Breast epithelium (tissue), 4 donors: ENCODE measurements at places on chromosomes 12 and 14.

- no peak for DNase-seq
- no peaks in the 10 kb centered on the region for H3K4me1 ChIP-seq
- no peaks in the 10 kb centered on the region for H3K27me3 ChIP-seq
- no peak overlapping the region for H3K4me3 ChIP-seq
- no peak overlapping the region for H3K27ac ChIP-seq
- no peaks in the 10 kb centered on the region for H3K36me3 ChIP-seq
Observed at GRCh38 chr12:27965966-27966365, 6.6 kb downstream of the PTHLH start.

DNA sequence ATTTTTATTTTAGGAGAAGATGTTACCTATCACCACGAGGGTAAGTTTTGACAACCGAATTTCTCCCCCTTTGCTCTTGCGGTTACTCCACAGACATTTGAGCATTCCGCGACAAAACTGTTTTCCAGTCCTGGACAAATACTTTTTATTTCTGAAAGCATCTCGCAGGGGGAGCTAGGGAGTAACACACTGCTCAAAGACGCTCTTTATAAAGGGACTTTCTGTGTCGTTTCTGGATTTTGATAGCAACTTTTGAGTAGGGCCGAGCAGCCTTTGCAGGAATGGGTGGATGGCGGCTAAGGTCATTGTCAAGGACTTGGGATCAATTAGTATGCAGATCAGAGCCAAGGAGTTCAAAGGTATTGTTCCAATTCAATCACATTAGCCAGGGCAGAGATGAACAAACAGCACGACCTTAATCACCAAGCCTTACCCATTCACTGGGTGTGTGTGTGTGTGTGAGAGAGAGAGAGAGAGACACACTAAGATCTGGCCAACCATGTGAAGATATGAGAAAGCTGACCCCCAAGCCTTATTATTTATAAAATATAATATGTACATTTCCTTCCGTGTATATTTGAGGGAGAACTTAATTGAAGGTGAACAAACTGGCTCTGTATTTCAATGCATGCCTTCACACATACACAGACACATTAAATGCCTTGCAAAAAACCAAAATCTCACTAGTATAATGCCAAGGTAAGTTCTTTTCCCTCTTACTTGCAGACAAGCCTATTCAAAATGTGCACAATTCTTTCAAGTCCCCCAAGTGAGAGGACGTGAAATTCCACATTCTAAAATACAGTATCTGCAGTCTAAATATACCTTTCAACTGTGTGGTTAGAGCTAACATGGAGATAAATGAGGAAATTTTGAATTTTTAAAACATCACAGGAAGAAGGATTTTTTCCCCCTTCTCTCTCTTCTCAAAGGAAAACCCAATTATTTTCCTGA, 613.8 kb downstream of the VRK1 start:
- no peaks in the 10 kb centered on the region for H3K36me3 ChIP-seq
- no peak overlapping the region for H3K27ac ChIP-seq
- no peak overlapping the region for H3K4me3 ChIP-seq
- no peak for DNase-seq
- no peaks in the 10 kb centered on the region for H3K4me1 ChIP-seq

GRCh38 chr14:68716698-68717097, 76.2 kb downstream of the ZFP36L1 start:
- no peak for DNase-seq
- H3K4me1 ChIP-seq: no peaks in the 10 kb centered on the region
- H3K27ac ChIP-seq: no peak overlapping the region
- no peak overlapping the region for H3K4me3 ChIP-seq
- no peaks in the 10 kb centered on the region for H3K27me3 ChIP-seq

GRCh38 chr14:54381821-54382220, 15.0 kb upstream of the CDKN3 start:
- no peak overlapping the region for H3K27ac ChIP-seq
- no peak overlapping the region for H3K4me3 ChIP-seq
- H3K4me1 ChIP-seq: no peaks in the 10 kb centered on the region
- no peaks in the 10 kb centered on the region for H3K36me3 ChIP-seq
- DNase-seq: no peak
- H3K27me3 ChIP-seq: no peaks in the 10 kb centered on the region

DNA sequence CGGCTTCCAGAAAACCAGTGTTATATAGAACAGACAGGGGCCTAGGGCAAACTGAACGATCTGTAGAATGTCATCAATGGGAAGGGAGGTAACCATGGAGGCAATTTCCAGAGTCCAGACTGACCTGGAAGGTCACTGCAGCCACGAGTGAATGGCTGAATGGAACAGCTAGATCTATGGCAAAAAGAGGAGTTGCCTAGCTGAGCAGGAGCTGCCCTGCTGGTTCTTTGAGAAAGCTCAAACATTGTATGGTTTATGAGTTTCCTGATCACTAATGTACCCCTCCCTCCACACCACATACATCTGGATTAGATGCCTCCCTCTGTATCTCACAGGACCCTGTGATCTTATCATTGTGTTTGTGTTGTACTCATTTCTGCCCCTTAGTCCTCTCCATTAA, 1.0 kb upstream of the RERG start:
- no peaks in the 10 kb centered on the region for H3K36me3 ChIP-seq
- peak overlapping the region; percentile 66 for H3K4me3 ChIP-seq
- H3K27ac ChIP-seq: peak overlapping the region; percentile 84
- no peaks in the 10 kb centered on the region for H3K4me1 ChIP-seq
- no peak for DNase-seq

- no peaks in the 10 kb centered on the region for H3K4me1 ChIP-seq
- H3K27me3 ChIP-seq: no peaks in the 10 kb centered on the region
- H3K36me3 ChIP-seq: no peaks in the 10 kb centered on the region
- H3K4me3 ChIP-seq: no peak overlapping the region
- no peak for DNase-seq
Observed at GRCh38 chr12:4148418-4149056, 125.0 kb upstream of the CCND2 start.

DNA sequence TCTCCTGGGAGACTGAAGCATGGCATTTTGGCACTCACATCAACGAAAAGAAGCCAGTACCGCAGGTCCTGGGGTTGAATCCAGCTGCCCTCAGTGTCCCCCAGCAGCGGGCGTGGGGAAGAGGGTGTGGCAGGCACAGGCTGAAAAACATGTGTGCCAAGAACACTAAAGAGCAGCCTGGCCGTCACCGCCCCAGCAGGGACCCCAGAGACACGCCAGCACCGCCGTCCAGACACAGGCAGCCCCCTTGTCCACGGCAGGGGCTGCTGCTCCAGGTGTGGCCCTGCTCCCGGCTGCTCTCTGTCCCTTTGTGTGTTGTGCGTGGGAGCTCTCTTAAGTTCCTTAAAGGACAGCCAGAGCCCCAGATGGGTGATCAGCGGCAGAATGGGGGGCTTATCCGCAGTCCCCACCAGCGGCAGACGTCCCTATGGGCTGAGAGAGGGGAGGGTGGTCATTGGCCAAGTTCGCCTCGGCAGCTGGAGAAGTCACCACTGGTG, 556 bp downstream of the PHETA1 start:
- H3K27me3 ChIP-seq: no peaks in the 10 kb centered on the region
- H3K27ac ChIP-seq: peak overlapping the region; percentile 69

GRCh38 chr12:104823985-104824461, 134.1 kb downstream of the SLC41A2 start:
- no peaks in the 10 kb centered on the region for H3K27me3 ChIP-seq
- H3K4me1 ChIP-seq: no peaks in the 10 kb centered on the region
- H3K4me3 ChIP-seq: no peak overlapping the region

DNA sequence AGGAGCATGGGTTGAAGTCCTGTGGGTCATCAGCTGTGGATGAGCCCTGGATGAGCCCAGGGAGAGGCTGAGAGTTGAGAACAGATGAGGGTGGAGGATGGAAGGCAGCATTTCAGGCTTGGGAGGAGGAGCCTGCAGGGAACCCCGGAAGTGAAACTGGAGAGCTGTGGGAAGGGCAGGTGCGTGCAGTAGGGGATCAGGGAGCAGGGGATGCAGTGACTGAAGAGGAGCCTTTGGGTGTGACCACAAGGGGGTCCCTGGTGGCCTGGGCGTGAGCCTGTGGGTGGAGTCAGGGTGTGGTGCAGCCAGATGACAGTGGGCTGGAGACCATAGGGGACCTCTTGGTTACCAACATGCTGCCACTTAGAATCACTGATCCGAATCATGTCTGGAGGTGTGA, 115.5 kb downstream of the PAPOLA start:
- no peak overlapping the region for H3K4me3 ChIP-seq
- no peak for DNase-seq
- no peaks in the 10 kb centered on the region for H3K36me3 ChIP-seq
- peaks cover 20% of the 10 kb centered on the region for H3K27me3 ChIP-seq
- H3K4me1 ChIP-seq: no peaks in the 10 kb centered on the region

GRCh38 chr12:71128191-71128788, 29.5 kb downstream of the TSPAN8 start:
- DNase-seq: no peak
- H3K27me3 ChIP-seq: no peaks in the 10 kb centered on the region
- no peaks in the 10 kb centered on the region for H3K36me3 ChIP-seq

GRCh38 chr14:70896981-70897380, 10.3 kb upstream of the PCNX1 start:
- H3K4me1 ChIP-seq: no peaks in the 10 kb centered on the region
- DNase-seq: no peak
- no peaks in the 10 kb centered on the region for H3K27me3 ChIP-seq
- H3K27ac ChIP-seq: peak overlapping the region; percentile 66
- no peak overlapping the region for H3K4me3 ChIP-seq

GRCh38 chr12:108691998-108692808, 39.1 kb downstream of the CORO1C start:
- H3K4me3 ChIP-seq: no peak overlapping the region
- H3K27me3 ChIP-seq: no peaks in the 10 kb centered on the region
- no peaks in the 10 kb centered on the region for H3K36me3 ChIP-seq
- DNase-seq: no peak
- H3K27ac ChIP-seq: peak overlapping the region; percentile 97

- no peak overlapping the region for H3K4me3 ChIP-seq
- no peak for DNase-seq
- H3K4me1 ChIP-seq: no peaks in the 10 kb centered on the region
- no peaks in the 10 kb centered on the region for H3K36me3 ChIP-seq
- no peak overlapping the region for H3K27ac ChIP-seq
Observed at GRCh38 chr12:81450920-81451739, 308.0 kb downstream of the PPFIA2 start.

GRCh38 chr14:51860164-51860824, at the start of gene GNG2:
Gene GNG2, plus strand, starts transcription at chr14:51860612. Its CDS starts 90,067 bp downstream, at chr14:51950679.
- H3K36me3 ChIP-seq: no peaks in the 10 kb centered on the region
- no peaks in the 10 kb centered on the region for H3K4me1 ChIP-seq
- H3K27me3 ChIP-seq: no peaks in the 10 kb centered on the region
- H3K27ac ChIP-seq: peak within 1 kb of the TSS; percentile 4
- peak within 1 kb of the TSS; percentile 50 for H3K4me3 ChIP-seq

DNA sequence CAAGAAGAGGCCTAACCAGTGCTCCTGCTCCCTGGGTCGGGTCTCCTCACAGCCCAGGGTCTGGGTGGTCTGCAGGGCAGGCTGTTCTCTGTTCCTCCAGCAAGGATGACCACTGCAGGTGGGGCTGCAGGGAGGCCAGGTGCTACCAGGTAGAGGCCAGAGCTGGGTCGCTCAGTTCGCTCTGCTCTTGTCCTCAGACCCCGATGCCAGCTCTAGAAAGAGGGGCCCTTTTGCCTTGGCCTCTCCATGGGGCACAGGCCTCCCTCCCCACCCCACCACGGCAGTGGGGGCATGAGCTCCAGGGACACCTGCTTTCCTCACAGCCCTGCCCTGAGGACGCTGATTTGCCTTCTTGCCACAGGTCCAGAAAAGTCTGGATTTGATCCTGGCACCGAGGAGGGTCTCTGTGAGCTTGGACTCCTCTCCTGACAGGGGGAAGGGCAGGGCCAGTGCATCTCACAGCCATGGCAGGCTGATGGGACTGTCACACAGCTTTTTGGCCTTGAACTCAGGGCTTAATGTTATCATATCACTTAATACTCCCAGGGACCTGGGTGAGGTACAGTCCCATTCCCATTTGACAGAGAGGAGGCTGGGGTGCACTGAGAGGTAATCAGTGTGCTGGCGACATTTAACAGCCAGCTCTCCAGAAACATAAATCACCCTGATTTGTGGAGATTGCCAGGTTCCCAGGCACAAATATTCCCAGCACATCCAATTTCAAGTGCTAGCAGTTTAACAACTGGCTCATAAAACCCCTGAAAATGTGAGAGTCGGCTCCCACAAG, 273.0 kb upstream of the SFSWAP start:
- H3K27me3 ChIP-seq: no peaks in the 10 kb centered on the region
- H3K4me1 ChIP-seq: no peaks in the 10 kb centered on the region
- no peak overlapping the region for H3K4me3 ChIP-seq
- H3K36me3 ChIP-seq: no peaks in the 10 kb centered on the region
- H3K27ac ChIP-seq: no peak overlapping the region

- H3K27me3 ChIP-seq: no peaks in the 10 kb centered on the region
- no peak for DNase-seq
- no peaks in the 10 kb centered on the region for H3K36me3 ChIP-seq
- H3K27ac ChIP-seq: no peak overlapping the region
- H3K4me3 ChIP-seq: no peak overlapping the region
- H3K4me1 ChIP-seq: no peaks in the 10 kb centered on the region
Observed at GRCh38 chr12:117481470-117481869, 120.0 kb upstream of the NOS1 start.

- H3K27ac ChIP-seq: no peak overlapping the region
- no peak for DNase-seq
- H3K27me3 ChIP-seq: no peaks in the 10 kb centered on the region
Observed at GRCh38 chr12:17478908-17479673, 610.9 kb downstream of the RERGL start.

- no peak for DNase-seq
- no peaks in the 10 kb centered on the region for H3K27me3 ChIP-seq
- H3K4me3 ChIP-seq: no peak overlapping the region
Observed at GRCh38 chr14:52355016-52355431, 40.9 kb downstream of the PTGER2 start.

GRCh38 chr12:120140603-120141002, 24.1 kb upstream of the RAB35 start:
- no peaks in the 10 kb centered on the region for H3K4me1 ChIP-seq
- H3K27ac ChIP-seq: no peak overlapping the region
- H3K27me3 ChIP-seq: no peaks in the 10 kb centered on the region

DNA sequence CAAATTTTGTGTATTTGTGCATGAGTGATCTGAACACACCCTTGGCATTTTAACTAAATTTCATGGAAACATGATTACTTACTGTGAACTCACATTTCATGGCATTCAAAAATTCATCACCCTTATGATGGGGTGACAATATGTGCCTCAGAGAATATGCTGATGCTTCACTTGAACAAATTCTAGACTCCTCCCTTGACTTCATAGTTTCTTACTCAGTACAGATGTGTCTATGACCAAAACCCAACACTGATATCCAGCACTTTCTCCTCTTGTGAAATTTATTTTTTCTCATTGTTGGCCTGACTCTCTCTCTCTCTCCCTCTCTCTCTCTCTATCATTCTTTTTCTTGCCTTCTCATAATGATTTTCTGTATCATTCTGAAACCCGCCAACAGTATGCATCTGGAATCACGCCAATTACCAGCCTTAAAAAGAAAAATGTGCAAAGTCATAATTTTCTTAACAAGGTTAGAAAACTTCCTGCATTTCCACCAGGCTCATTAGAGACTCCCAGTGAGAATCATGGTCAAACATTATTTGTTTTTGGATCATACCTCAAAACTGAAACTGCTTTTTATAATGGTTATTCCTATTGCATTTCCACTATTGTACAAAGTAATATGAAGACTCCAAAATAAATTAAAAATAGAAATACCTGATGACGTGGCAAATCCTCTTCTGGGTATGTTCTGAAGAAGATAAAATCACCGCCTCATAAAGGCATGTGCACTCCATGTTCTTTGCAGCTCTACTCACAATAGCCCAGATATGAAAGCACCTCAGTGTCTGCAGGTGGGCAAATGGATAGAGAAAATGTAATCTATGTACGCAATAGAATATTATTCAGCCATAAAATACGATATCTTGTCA, 722.2 kb downstream of the TMEM121 start:
- no peaks in the 10 kb centered on the region for H3K36me3 ChIP-seq
- H3K4me3 ChIP-seq: no peak overlapping the region
- DNase-seq: no peak
- H3K27ac ChIP-seq: no peak overlapping the region
- H3K27me3 ChIP-seq: no peaks in the 10 kb centered on the region
